Upper lobe of right lung (tissue), 1 donor: ENCODE measurements at places on chromosomes 1 and 21. TPM values are rescaled to one million over a fixed set of nuclear protein-coding genes. Genes with fewer than 3 reads are reported as not detected.

DNA sequence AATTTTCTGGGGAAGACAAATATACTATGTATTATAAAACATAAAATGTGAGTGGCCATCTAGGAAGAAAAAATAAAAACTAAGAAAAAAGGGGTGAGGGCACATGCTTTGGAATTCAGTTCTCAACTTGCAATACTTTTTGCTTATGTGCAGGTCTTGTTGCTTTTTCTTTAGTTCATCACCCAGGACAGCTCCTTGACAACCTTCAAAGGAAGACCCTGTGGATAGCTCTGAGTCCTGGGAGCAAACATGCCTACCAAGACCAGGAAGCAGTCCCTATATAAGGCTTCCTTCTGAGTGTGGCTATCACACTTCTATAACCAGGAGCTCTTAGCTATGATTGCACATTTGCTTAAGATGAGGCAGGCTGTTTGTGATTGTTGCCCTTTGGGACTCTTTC, 78.0 kb downstream of the WDR64 start:
- H3K36me3 ChIP-seq, result no peaks in the 10 kb centered on the region
- no peak for DNase-seq
- H3K27ac ChIP-seq, result no peak overlapping the region
- no peaks in the 10 kb centered on the region for H3K4me1 ChIP-seq
- H3K4me3 ChIP-seq, result no peak overlapping the region
- peaks cover 4% of the 10 kb centered on the region for H3K27me3 ChIP-seq

GRCh38 chr21:16134134-16134533, 404.4 kb downstream of the USP25 start:
- no peaks in the 10 kb centered on the region for H3K36me3 ChIP-seq
- no peak for DNase-seq
- no peaks in the 10 kb centered on the region for H3K27me3 ChIP-seq
- no peak overlapping the region for H3K27ac ChIP-seq
- no peaks in the 10 kb centered on the region for H3K4me1 ChIP-seq

- no peak overlapping the region for H3K27ac ChIP-seq
- no peak overlapping the region for H3K4me3 ChIP-seq
Measured at GRCh38 chr21:26881504-26882228, 36.5 kb upstream of the ADAMTS1 start.

DNA sequence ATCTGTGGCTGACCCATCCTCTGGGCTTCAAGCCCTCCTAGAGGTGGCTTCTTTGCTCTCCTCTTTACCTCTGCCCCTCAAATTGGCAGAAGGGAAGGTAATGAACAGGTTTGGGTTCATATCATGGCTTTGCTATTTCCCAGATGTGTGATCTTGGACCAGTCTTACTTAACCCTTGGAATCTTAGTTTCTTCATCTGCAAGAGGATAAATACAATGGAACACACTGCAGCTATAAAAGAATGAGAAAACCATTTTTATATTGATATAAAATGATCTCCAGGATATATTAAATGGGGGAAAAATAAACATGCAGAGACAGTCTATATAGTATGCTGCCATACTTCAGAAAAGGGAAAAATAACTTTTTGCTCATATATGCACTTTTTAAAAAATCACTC, 5.6 kb downstream of the GLMP start:
- H3K4me1 ChIP-seq, result peaks cover 10% of the 10 kb centered on the region
- DNase-seq, result no peak
- no peak overlapping the region for H3K4me3 ChIP-seq
- no peaks in the 10 kb centered on the region for H3K27me3 ChIP-seq

DNA sequence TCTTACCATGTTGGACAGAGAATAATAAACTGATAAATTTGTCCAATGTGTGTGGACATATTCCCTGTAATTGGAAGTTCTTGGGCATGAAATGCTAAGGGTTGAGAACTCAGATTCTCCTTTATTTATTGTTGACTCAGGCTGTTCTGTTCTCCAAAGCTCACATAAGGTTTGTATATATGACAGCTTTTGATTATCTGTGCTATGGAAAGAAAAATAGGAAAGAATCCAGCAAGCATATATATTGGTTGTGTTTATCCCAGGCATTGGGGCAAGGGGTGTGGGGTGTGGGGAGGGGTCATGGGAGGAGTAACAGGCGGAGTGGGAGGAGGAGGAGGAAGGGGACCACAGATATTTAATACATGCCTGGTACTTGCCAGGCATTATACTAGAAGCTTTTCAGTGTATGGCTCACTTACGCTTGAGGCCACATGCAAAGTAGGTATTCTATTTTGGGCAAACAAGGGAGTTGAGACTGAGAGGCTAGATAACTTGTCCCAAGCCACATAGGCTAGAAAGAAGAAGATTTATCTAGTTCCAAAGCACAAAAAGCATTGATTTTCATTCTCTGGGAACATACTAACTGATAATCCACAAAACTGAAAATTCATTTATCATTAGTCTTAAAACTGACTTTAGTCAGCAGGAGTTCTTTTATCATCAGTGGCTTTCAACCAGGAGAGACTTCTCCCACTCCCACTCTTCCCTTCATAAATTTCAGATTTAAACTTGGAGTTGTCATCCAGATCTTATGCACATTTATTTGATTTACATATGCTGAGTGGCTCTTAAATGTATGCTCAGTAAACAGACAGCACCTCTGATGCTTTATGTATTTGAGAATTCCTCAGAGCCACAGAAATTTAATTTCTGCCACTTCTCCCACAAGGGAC, 27.2 kb downstream of the NGF start:
- no peaks in the 10 kb centered on the region for H3K27me3 ChIP-seq
- H3K27ac ChIP-seq, result no peak overlapping the region

- H3K27ac ChIP-seq, result no peak overlapping the region
- H3K36me3 ChIP-seq, result peaks cover 4% of the 10 kb centered on the region
- H3K27me3 ChIP-seq, result no peaks in the 10 kb centered on the region
- no peaks in the 10 kb centered on the region for H3K4me1 ChIP-seq
- H3K4me3 ChIP-seq, result no peak overlapping the region
- no peak for DNase-seq
Measured at GRCh38 chr1:177937931-177938330, 31.9 kb downstream of the SEC16B start.

- H3K4me1 ChIP-seq, result peaks cover 16% of the 10 kb centered on the region
- DNase-seq, result no peak
- no peaks in the 10 kb centered on the region for H3K36me3 ChIP-seq
- no peak overlapping the region for H3K4me3 ChIP-seq
- no peak overlapping the region for H3K27ac ChIP-seq
Measured at GRCh38 chr1:10001016-10001665, 4.1 kb downstream of the RBP7 start.

GRCh38 chr1:1470626-1471388, 758 bp upstream of the ATAD3B start:
- no peaks in the 10 kb centered on the region for H3K36me3 ChIP-seq
- no peak for DNase-seq
- H3K27ac ChIP-seq, result peak overlapping the region; percentile 63
- H3K4me1 ChIP-seq, result peaks cover 19% of the 10 kb centered on the region
- peak overlapping the region; percentile 92 for H3K4me3 ChIP-seq
- no peaks in the 10 kb centered on the region for H3K27me3 ChIP-seq

DNA sequence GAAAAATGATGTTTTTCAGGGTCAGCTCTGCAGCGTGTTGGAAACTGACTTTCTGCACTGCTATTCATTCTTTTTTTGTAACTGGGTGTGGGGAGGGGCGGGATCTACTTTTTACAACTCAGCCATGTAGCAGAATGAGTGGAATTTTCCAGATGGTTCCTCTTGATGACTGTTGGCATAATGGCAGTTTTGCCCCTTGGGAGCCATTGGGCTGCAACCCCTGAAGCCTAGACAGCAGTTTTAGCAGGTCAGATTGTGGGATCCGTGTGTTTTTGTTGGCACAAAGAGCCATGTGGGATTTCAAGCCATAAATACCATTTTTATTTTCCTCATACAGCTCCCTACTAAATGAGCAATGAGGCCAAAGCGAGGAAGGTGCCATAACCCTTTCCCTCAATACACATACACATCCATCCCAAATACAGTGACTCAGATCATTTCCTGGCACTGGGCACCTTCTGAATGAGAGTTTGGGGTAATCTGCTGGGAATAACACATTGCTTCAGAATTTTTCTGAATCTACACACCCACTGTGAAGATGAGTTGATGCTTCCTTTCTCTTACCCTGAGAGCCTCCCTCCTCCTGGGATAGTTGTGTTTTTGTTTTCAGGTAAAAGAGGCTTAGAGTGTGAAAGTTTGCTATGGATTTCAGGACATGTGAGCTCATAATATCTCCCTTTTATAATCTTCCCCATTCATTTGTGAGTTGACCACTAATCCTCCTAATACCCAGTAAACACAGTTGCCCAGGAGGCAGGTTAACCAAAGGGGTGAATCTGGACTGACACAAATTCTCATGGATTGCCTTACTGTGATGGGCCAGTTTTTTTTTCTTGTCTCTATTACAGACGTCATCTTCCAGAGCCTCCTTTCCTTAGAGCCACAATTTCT, 13.1 kb downstream of the S100A10 start:
- H3K4me3 ChIP-seq, result no peak overlapping the region
- no peaks in the 10 kb centered on the region for H3K27me3 ChIP-seq
- peak overlapping the region; percentile 15 for H3K27ac ChIP-seq

DNA sequence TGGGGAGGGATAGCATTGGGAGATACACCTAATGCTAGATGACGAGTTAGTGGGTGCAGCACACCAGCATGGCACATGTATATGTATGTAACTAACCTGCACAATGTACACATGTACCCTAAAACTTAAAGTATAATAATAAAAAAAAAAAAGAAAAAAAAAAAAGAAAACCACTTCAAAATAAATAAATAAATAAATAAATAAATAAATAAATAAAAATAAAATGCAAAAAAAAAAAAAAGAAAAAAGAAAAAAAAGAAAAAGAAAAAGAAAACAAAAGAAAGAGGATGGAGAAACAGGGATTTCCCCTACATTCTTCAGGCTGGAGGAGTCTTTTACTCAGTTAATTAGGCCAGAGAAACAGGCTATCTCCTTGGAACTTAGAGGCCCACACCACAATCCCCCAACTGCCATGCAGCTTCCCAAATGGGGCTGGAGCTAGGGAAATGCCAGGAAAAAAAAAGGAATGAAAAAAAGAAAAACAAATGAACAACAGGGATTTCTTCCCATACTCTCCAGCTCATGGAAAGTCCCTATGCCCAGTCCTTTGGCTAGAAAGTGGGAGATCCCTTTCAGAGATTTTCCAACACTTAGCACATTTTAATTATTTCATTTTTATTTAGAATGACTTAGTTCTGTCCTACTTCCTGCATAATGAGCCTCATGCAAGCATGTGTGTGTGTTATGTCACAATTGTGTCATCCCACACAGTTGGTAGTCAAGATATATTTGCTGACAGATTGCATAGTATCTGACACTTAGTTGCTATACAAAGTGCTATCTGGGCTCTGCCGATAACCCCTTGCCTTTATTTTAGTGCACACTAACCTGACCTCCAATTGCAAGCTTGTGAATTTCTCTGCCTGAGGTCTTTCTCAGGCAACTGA, 486.4 kb downstream of the PLPP3 start:
- DNase-seq, result no peak
- no peaks in the 10 kb centered on the region for H3K4me1 ChIP-seq
- no peak overlapping the region for H3K4me3 ChIP-seq

DNA sequence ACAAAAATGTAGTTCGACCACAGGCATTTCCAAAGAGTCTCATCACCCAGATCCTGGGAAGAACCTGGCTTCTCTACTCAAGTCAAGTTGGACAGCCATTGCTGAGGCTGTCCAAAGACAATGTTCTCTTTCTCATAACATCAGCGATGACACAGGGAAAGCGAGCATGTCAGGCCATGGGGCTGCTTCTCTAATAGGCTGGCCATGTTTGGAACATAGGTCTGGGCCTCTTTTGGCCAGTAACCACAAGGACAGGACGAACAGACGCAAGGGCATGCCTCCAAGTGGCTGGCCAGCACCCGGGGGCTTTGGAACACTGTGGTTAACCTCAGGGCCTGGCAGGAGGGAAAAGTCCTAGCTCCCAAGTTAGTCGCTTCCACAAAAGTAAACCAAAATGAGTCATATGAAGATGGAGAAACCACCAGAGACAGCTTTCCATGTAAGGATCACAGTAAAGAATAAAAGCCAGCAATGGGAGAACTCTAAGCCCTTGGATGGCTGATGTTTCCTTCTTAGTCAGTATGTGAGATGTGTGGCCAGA, 80.6 kb upstream of the SLC44A3 start:
- H3K36me3 ChIP-seq, result no peaks in the 10 kb centered on the region
- no peak overlapping the region for H3K27ac ChIP-seq
- H3K27me3 ChIP-seq, result no peaks in the 10 kb centered on the region
- H3K4me3 ChIP-seq, result no peak overlapping the region
- DNase-seq, result no peak

DNA sequence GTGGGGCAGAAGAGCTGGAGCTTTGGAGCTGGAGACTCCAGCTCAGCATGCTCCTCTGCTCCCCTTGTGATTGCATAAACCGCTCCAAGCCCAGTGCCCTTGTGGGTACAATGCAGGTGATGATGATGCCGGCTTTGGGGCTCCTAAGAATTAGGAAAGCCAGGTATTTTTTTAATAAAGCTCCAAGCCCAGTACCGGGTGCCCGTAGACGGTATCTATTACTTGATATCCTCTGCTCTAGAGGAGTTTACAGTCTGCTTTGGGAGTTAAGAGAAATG, 27.2 kb downstream of the TENT5C start:
- H3K36me3 ChIP-seq, result no peaks in the 10 kb centered on the region
- peaks cover 17% of the 10 kb centered on the region for H3K4me1 ChIP-seq
- H3K4me3 ChIP-seq, result no peak overlapping the region
- DNase-seq, result no peak
- H3K27ac ChIP-seq, result no peak overlapping the region

ADORA1 gene
- total RNA-seq, result 4.1 TPM
